ENCODE measurements at places on chromosomes 1 and 21.

DNA sequence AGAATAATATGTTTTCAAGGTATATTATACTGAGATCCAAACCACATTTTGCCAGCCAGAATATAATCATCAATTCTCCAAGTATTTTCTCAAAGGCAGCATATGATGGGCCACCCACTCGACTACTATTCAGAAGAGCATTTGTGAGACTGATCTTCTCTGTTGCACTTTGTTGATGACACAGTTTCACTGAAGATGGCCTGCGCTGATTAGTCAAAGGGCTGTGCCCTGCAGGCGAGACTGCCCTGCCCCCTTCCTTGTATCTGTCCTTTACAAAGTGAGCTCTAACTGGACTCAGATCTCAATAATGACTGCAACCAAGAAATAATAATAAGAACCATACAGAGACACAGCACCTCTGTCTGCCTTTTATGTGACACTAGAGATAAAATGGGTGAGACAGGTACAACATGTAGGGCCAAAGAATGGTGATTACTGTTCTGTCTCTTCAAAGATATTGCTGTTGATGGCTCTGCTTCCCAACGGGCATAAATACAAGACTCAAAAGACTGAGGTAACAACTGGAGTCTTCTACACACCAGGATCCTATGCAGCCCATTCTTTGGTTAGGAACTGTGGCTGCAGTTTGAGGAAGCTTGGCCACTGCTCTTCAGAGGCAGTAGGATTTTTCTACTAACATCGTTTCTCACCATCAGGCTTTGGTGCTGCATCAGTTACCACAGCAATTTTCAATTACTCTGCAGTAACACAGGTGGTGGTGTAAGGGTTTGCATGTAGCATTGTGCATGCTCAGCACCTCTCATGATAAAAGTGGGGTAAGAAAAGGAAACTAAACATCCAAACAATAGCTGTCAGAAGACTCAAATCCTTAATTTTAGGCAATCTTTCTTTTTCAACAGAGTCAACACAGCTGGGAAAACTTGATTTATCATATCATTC, 481.1 kb downstream of the PTBP2 start:
- DNase-seq = no peak

DNA sequence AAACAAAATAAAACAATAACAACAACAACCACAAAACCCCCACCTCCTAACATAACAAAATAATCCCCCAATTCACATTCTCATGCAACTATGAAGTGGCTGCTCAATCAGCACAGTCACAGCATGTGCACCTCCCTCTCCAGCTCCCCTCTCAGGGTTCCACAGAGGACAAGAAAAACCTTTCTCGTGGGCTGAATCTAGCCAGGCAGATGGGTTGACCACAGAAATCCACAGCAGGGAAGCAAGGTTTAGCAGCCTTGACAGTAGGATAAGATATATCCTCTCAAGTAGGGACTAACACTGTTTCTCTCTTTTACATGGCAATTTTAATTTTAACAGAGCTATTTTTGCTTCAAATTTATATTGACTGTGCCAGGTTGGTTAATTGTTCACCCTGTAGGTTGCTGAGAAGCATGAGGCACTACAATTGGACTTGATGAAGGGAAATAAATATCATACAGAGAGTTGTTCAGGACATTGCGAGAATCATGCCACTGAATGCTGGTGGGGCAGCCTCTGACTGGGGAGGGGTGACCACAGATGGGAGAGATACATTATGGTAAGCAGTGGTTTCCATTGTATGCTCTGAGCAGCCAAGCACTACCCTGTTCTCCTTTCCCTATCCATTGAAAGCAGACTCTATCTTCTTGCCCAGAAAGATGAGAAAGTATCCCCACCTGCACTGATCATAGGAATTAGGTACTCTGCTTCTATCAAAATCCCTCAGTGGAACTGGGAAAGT, 535.1 kb downstream of the DPYD start:
- peak; percentile 56 for DNase-seq

DNA sequence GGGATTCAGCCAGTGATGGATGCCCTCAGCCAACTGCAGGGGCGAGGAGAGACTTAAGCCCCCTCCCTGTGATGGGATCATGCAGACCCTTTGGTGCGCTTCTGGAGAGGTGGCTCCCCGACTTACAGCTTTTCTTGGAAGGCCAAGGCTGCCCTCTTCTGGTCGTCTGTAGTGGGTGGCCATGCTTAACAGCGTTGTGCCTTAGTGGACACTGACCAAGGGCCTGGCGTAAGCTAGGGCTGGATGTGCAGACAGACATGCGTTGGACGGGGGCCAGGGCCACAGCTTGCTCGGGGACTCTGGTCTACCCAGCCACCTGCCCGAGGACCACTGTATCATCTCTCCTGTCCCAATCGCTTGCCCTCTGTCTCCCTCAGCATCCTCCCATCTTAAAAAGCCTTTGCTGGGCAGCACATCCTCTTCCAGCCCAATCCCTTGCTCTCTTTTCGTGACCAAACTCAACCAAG, 5.5 kb downstream of the AZIN2 start:
- peak; percentile 76 for DNase-seq

DNA sequence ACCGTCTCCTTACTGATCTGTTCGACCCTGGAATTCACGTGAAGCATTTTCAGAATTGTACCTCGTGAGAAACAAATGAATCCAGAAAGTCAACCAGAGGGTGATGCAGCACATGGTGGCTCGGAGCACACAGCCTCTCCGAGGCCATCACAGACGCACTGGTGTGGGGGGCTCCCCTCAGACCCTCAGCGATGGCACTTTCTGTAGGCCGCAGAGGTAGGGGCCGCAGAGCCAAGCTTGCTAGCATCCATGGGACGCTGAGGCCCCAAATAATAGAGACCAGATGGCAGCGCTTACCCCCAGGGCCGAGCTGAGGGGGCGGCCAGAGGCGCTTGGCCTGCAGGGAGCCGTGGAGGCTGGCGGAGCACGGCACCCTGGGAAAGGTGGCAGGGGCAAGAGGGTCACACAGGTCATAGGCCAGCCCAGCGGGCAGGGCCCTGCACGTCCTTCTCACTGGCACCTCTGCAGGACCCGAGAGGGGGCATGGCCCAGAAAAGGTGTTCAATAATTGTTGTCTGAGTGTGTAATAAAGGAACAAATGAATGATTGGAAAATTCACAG, 28.1 kb upstream of the COL6A2 start:
- no peak for DNase-seq

DNA sequence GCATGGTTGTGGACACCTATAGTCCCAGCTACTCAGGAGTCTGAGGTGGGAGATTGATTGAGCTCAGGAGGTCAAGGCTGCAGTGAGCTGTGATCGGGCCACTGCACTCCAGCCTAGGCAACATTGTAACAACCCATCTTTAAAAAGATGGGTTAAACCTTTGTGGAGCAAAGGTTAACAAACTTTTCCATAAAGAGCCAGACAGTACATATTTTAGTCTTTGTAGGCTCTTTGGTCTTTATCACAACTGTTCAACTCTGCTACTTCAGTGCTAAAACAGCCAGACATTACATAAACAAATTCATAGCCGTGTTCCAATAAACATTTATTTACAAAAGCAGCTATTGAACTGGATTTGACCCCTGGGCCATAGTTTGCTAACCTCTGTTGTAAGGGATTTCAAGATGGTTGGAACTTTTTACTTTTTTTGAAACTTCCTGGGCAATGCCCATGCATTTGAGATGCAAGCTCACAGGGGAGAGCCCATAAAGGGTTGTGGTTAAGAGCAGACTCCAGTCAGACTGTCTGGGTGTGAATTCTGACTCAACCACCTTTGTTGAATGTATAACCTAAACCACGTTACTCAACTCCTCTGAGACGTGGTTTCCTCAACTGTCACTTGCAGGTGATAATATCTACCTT, 10.8 kb downstream of the INAVA start:
- peak; percentile 75 for DNase-seq

GRCh38 chr1:219324171-219324570, 150.5 kb downstream of the LYPLAL1 start:
- DNase-seq = no peak

GRCh38 chr1:42732126-42732680, 7.8 kb downstream of the CLDN19 start:
- DNase-seq = no peak
